ENCODE measurements at places on chromosomes 5 and 9.

DNA sequence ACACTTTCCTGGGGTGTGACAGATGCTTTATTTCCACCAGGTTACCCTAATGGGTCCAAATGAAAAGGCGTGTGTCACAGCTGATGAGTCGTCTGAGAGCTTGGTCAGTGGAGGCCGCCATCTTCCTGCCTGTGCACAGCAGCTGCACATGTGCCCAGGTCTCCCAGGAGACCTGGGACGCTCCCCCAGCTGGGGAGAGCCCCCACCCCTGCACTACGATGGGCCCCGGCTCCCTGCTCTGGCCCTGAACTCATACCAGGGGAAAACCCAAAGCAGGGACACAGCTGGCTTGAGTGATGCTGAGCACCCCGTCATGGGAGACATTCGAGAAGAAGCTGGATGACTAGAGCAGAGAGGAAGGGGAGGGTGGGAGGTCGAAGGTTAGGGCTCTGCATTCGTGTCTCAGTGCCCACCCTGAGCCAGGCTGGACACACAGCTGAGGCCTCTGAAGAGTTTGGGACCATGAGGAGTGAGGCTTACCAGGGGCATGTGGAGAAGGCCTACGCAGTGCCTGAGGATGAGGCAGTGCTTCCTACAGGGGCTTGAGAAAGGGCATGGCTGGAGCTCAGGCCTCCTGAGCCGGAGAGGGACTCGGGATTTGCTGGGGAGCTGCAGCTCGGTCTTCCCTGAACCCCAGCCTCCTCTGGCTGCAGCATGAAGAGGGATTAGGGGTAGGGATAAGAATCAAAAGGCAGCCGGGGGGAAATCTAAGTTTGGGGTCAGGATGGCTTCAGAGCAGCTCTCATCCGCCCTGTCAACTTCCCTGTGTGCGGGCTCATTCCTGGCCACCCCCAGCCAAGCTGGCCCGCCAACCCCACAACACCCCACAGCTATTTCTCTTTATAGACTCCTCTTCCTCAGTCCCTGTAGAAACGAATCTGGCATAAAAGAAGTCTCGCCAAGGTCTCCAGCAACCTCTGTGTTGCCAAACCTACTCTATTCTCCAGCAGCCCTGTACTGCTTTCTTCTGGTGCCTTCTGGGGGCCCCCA is 42.2 kb upstream of the RNU6ATAC start:
- DNase-seq, result no peak

DNA sequence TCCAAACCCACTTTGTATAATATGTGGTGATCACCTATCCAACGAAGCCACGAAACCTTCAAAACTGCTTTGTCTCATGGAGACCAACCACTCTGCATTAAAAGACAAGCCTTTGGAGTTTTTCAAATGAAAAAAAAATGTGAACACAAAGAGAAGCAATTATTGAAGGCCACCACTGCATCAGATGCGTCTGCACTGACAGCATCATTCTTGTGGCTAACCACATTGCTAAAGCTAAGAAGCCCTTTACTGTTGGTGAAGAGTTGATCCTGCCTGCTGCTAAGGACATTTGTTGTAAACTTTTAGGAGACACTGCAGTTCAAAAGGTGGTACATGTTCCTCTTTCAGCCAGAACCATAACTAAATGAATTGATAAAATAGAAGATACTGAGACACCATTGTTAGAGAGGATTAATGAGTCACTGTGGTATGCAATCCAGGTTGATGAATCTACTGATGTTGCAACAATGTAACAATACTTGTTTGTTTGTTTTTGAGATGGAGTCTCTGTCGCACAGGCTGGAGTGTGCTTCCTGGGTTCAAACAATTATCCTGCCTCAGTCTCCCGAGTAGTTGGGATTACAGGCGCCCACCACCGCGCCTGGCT is 45.4 kb downstream of the TAF11L14 start:
- DNase-seq, result no peak

GRCh38 chr5:38582293-38582974 is 26.0 kb upstream of the LIFR start:
- no peak for DNase-seq

DNA sequence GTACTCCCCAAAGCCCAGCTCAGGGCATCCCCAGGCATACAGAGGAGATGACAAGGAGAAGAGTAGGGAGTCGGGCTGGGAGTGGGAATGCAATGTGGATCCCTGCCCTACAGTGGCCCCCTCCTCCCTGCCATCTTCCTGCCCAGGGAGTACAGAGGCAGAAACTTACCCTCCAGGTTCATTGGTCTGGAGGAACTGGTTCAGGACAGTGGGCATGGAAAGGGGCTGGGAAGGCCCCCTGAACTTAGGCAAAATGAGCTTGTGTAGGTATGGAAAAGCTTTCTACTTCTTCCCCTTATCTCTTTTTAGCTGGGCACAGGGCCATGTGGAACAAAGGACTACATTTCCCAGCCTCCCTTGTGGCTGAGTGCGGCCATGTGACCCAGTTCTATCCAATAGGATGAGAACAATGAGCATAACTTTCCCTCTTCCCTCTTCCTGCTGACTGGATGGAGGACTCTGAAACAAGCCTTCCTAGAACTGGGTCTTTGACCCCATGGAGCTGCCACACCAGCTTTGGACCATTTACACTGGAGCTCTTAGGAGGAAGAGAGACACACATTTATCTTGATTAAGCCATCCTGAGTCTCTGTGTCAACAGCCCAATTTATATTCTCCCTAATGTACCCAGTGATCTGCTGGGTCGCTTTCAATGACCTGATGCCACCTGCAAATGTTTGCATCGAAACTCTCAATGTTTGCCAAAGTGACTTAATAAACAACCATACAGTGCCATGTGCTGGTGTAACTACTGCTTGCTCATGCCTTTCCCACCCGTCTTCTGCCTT is 25.0 kb upstream of the HMCN2 start:
- DNase-seq, result peak; percentile 36

GRCh38 chr5:96050273-96050880 is 88.7 kb upstream of the ELL2 start:
- DNase-seq, result no peak

GRCh38 chr9:94870465-94870792 is 143.9 kb downstream of the AOPEP start:
- no peak for DNase-seq

- no peak for DNase-seq
These were observed 468.1 kb downstream of the SPATA31D1 start for GRCh38 chr9:82456642-82457041.

DNA sequence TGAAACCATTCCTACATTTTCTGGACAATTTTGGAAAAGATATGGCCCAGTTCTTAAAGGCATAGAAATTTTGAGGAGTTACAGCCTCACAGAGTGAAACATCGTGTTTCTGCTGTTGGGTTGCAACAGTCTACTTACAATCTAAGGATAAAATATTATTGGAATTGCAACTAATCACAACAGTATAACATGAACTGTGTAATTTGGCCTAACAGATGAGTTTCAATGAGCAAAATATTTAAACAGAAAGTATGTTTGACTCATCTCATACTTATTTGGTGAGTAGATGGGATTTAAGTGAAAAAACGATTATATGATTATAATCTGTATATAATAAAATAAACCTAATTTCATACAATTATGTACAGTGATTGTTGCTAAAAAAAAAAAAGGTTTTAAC is 1061.8 kb downstream of the CDH12 start:
- DNase-seq, result no peak

DNA sequence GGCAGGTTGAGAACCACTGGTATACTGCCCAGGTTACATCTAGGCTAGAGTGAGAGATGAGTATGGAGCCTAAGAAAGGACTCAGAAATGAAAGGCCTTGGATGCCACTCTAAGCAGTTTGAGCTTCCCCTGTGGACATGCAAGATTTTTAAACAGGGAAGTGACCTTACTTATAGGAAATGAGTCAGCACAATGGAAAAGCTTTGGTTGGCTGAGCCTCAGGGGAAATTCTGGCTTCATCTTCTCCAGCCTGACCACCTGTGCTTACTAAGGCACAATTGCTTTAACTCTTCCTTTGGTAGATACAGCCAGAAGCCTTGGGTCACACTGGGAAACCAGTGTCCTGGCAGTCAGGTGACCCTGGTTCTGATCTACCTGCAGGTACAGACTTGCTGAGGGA is 380.2 kb upstream of the ZNF462 start:
- DNase-seq, result no peak

GRCh38 chr9:112772551-112772950 is 22.0 kb downstream of the SNX30 start:
- no peak for DNase-seq

- DNase-seq, result no peak
These were observed 17.7 kb upstream of the IL6ST start for GRCh38 chr5:56012281-56012963.

DNA sequence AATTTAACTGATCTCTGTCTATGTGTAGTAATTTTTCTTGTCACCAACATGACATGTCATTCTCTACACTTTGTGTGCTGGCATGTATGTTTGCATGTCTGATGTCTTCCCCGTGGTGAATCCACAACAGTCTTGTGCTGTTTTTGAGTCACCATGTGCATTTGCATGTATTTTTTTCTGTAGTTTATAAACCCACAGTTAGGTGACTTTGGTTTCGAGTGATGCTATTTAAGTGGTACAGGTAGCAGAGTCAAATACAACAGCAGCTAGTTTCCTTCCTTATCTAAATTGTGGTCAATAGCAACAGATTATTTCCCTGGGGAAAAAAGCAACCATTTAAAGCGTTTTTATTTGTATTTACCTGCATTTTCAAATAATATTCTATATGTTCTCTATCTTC is 89.9 kb upstream of the FSD1L start:
- DNase-seq, result no peak

DNA sequence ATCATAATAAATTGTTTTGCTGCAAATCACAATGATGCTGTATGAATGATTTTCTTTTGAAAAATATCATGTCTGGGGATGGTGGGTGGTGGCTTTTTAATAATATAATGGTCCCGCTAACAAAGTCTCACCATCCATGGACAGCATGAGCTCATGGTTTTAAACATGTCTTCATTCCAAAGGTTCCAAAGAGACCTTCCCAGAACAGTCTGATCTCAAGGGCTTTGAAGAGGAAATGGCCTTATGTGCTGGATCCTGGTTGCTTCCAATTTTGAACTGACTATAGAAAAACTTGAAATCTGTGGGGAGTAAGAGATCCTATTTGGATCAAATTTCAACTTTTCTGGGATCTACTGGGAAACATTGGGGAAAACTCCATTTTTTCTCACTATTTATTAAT is 121.8 kb downstream of the ADAMTS12 start:
- DNase-seq, result no peak

- no peak for DNase-seq
These were observed 4.1 kb downstream of the PRUNE2 start for GRCh38 chr9:76901801-76902200.
